RKO (cell line): ENCODE measurements at places on chromosomes 6 and 20.

- no peak for DNase-seq
These were observed 76.5 kb downstream of the QKI start for GRCh38 chr6:163490826-163491577.

DNA sequence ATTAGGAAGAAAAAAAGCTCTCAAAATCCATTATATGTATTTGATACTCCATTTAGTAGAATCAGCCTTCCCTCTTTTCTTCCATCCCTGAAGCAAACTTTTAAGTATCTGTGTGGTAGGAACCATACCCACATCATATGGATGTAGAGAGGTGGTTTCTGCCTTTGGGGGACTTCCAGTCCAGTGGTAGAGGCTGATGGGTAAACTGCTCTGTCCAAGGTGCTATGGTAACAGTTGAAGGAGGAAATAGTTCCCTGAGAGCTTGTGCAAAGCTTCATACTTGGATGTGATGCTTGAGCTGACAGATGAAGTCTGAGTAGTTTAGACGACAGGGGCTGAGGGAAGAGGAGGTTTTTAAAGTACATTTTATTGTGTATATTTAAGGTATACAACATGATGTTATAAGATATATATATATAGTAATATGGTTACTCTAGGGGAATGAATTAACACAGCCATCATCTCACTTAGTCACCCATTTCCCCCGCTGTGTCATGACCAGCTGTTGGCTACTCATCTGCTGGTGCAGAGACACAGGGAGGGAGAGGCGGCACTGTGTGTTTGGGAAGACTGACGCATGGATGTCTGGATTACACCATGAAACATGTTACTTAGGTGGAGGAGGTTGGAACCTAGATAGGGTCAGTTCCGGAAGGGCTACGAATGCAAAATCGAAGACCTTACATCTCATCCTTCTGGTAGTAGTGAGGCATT lies 185.2 kb downstream of the FARS2 start:
- DNase-seq, result peak; percentile 89

DNA sequence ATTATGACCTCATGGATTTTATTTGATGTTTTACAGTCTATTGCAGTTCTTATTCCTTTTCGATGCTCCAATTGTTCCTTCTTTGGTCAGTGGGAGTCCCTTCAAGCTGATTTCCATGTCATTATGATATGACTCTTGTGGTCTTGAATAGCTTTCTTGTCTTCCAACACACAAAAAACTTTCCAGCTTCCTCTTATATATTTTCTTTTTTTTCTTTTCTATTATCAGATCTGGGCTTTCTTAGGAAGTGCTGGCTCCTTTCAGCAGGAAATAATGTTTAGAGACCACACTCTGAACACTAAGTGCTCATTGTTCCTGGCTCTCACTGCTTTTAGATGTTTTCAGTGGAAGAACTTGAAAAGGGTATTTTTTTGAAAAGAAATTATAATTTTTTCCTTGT lies 3.1 kb upstream of the SLC17A1 start:
- no peak for DNase-seq

- no peak for DNase-seq
These were observed 656.9 kb downstream of the RFPL4B start for GRCh38 chr6:113004054-113004453.

DNA sequence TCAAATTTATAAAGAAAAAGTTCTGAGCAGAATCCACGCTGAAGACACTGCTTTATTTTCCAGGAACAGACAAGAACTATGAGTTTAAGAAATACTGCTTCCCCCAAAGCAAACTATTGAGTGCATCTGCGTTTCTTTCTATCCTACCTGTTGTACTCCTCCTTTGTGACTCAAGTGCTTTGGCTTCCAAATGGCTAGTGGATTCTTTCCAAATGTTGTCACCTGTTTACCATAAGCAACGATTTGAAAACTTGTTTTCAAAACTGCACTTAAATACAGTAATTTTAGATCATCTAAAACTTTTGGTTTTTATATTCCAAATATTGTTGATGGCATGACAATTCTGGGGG lies 9.5 kb downstream of the PXDC1 start:
- no peak for DNase-seq

GRCh38 chr6:90885611-90886056 lies 298.8 kb upstream of the MAP3K7 start:
- DNase-seq, result no peak

DNA sequence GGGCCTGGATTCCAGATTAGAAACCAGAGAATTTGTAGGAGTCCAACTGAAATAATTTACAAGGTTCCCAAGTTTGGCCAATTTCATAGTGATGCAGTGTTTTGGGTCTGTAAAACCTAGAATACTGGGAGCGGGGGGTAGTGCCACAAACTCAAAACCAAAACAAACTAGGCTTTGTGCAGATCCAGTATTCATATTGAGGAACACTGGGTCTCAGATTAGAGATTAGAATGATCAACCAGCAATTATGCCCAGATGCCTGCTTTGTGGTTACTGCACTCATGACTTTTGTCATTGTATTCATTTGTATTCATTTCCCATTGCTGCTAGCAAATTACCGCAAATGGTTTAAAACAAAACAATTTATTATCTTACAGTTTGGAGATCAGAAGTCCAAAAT lies 3.2 kb upstream of the NDUFAF4 start:
- no peak for DNase-seq

DNA sequence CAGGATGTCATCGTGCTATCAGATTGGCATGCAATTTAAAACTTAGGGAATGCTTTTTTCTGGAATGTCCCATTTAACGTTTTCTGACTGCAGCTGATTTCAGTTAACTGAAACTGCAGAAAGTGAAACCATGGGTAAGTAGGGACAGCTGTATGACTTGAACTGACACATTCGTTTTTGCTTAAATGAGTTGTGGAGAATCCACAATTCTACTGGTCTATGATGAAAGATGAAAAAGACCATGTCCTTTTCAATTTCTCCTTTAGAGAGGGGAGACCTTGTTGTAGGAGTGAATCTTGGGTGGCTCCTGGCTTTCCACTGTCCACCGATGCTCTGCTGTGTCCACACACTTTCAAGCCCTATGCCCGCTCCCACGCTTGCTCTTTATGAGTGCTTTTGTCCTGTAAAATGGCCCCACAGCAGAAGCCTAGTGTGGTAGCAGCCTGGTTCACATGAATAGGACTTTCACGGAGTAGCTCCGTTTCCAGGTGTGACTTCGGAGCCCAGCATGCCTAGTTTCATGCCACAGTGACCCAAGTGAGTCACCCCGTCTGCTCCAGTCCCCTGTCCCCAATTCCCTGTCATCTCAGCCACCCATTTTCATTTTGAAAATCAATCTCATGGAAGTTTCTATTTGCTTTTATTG lies 21.9 kb downstream of the DYNLT1 start:
- no peak for DNase-seq

GRCh38 chr6:17219098-17219497 lies 62.1 kb upstream of the RBM24 start:
- no peak for DNase-seq

DNA sequence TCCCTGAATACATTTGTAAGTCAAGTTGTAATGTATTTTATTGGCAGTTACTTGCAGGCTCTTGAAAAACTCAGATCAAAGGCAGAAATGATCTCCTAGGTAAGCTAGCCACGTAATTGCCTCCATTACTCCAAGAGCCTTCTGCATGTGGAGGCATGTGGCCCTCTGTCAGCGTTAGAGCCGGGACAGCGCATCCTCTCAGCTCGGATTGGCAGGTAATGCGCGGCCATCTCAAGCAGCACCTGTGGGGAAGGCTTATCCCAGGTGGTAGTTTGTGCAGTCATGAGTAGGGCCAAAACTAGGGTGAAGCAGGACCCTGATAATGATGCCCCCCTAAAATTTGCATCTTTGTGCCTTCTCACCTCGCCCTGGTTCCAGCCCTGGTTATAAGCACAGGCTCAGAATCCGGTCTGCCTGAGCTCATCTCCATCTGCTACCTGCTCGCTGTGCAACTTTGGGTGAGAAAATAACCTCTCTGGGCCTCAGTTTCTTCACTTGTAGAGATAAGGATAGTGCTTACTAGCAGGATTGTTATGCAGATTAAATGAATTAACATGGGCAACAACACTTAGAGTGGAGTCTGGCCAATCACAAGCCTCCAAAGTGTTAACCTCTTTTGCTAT lies 157.5 kb upstream of the PMEPA1 start:
- DNase-seq, result no peak

- no peak for DNase-seq
These were observed 142.2 kb downstream of the NFATC2 start for GRCh38 chr20:51400051-51400926.

DNA sequence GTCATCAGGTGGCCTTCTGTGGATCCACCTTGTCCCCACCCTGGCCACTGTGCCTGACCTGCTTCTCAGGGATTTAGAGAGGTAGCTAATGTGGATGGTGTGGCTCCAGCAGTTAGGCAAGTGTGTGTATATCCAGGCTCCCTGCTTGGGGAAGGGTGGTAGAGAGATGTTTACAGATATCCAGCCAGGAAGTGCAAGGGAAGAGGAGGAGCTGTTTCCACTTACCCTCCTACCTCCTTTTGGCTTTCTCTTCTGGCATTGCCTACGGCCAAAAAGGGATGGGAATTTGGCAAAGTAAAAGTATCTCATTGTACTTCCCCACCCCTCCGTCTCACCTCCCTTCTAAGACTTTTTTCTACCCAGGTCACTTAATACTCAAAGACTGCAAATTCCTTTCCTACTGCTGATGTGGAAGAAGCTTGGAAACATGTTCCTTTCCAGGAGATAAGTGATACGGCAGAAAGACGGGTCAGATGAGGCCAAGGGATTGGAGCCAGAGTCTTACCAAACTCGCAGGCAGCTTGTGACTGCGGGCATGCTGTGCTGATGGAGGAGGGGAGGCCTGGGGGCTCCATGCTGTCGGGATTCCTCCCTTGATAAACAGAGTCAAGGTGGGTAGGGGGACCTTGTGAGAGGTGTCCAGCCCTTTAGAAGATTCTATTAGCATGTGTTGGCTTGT lies 253.4 kb downstream of the PRL start:
- DNase-seq, result no peak

- DNase-seq, result no peak
These were observed 13.6 kb upstream of the HLA-DQB1 start for GRCh38 chr6:32680055-32680454.

DNA sequence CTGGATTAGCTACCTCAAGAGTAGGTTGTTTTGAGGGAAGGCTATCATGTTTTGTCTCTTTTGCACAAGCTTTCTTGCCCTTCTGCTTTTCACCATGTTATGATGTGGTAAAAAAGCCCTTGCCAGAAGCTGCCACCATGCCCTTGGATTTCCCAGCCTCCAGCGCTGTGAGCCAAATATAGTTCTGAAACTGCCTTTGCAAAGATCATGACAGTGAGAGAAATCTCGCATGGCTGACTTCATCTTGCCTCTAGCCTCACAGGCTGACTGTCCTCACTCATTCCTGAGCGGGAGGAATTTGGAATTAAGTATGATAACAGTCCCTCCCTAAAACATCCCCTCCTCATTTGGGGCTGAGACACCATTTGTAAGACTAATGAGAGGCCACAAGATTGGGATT lies 207.7 kb downstream of the BTBD9 start:
- no peak for DNase-seq

DNA sequence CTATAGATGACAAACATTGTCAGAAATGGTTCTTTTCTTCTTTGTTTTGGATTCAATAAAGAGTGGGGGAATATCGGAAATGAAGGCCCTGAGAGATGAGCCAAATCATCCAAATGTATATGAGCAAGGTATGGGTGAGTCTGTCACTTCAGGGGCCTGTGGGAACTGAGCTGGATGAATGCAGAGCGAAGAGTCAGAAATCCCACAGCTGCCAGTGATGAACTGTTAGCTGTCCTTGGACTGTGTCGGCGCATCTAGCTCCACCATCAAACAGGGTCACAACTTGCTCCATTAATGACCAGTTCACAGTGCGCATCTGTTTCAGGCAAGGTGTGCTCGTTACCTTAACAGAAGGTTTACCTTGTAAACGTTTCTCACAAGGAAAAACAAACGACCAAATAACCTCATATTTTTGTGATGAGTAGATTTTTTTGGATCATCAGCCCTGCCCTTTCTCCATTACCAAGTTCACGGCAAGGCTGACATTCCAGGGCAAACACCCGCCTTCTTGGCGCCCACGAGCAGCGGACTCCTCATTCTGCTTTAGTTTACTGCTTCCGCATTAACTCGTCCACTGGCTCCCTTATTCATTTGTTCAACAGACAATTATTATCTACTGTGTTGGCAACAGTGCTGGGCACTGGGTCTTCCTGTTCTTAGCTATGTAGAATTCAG lies 15.0 kb upstream of the CCN6 start:
- no peak for DNase-seq
